Forelimb muscle (tissue), 1 donor: ENCODE measurements at places on chromosomes 16 and 17. TPM values are rescaled to one million over a fixed set of nuclear protein-coding genes. Genes with fewer than 3 reads are reported as not detected.

Gene MT1H
- not detected for polyA plus RNA-seq

DNA sequence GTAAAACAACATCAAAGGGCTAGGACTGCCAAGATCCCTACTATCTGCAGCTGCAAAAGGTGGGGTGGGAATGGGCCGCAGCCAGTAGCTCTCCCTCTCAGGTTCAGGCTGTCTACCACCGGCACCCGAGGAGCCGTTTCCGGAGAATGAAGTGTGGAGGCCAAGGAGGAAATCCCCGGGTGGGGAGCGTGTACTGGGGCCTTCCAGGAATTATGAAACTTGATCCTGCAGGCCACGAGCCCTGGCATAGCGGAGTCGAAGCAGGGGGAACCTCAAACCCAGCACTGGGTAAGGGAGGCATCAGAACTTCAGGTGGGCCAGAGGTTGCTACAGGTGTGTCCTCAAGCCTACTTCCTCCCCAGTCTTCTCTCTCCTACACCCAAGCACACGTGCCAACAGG lies 5.1 kb downstream of the INPP5K start:
- DNase-seq: no peak

DNA sequence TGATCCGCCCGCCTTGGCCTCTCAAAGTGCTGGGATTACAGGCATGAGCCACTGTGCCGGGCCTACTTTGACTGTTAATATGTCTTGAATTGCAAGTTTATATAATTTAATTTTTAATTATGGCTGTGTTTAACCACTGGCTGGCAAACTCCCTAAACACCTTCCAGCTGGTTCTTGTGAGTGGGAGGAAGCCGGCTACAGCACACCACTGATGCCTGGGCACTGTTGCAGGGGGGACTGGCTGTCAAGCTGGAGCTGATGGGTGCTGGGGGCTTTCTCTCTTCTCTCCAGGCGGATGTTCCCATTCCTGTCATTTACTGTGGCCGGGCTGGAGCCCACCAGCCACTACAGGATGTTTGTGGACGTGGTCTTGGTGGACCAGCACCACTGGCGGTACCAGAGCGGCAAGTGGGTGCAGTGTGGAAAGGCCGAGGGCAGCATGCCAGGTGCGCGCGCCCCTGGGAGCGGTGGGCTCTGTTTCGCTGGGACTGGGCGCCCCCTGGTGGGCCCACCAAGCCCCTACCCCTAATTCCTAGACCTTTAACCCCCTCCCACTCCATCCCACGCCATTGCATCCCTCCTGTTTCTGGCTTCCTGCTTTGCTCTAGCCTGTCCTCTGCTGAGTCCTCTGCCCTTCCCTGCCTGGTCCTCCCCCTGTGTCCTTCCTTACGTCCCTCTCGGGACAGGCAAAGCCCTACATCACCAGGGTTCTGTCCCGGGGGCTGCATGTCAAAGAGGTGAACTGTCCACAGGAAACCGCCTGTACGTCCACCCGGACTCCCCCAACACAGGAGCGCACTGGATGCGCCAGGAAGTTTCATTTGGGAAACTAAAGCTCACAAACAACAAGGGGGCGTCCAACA lies 9.5 kb downstream of the TBX21 start:
- no peak for DNase-seq

DNA sequence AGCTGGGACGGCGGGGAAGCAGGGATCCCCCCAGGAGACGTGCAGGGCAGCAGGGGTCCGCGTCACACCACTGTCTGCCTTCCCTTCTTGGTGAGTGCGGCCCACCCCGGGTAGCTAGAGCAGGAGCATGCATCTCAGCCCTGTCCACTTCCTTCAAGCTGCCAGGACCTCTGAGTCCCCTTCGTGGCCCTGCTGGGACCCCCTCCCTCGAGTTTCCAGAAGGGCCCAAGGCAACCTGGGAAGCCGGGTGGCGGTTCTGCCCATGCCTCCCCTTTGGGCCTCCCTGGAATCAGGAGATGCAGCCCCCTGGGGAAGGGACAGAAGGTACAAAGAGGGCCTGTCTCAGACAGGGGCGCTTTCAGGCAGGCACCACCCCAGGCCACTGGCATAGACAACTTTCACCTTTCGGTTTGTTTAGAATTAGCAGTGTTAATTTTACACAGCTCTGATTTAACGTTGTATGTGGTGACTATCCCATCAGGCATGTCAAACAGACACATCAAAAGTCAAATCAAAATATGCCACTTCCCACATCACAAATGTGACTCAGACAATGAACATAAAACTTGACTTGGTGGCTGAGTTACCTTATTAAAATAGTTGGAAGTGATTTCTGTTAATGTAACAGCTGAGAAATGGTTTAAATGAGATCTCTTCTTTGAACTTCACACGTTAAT lies 94.5 kb upstream of the METRNL start:
- no peak for DNase-seq

- DNase-seq: no peak
Observed at GRCh38 chr16:12721841-12722421, 81.8 kb downstream of the CPPED1 start.

DNA sequence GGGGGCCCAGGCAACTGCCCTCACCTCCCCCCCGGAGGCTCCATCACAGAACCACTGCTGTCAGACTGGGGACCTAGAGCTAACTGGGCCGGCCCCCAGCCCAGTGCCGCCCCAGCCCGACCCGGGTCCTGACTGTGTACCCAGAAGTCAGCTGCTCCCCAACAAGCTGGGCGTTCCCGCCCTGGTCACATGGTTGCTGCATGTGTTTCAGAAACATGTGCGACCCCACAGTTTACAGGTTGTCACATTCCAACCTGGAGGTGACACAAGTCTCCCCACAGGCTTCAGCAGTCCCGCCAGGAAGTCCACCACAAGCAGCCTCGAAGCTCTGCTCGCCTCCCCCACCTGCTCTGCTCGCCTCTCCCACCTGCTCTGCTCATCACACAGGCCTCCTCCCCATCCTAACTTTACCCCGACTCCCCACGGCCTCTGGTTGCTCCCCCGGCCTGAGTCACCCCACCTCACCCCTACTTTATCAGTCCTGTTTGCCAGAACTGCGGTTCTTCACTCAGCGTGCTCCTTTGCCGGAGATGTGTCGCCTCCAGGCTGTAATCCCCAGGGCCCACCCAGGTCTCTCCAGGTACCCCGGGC lies 968 bp downstream of the MRPL28 start:
- DNase-seq: no peak

Gene TP53TG3C
- not detected for polyA plus RNA-seq

- DNase-seq: no peak
Observed at GRCh38 chr17:31841850-31842194, 17.2 kb downstream of the COPRS start.

DNA sequence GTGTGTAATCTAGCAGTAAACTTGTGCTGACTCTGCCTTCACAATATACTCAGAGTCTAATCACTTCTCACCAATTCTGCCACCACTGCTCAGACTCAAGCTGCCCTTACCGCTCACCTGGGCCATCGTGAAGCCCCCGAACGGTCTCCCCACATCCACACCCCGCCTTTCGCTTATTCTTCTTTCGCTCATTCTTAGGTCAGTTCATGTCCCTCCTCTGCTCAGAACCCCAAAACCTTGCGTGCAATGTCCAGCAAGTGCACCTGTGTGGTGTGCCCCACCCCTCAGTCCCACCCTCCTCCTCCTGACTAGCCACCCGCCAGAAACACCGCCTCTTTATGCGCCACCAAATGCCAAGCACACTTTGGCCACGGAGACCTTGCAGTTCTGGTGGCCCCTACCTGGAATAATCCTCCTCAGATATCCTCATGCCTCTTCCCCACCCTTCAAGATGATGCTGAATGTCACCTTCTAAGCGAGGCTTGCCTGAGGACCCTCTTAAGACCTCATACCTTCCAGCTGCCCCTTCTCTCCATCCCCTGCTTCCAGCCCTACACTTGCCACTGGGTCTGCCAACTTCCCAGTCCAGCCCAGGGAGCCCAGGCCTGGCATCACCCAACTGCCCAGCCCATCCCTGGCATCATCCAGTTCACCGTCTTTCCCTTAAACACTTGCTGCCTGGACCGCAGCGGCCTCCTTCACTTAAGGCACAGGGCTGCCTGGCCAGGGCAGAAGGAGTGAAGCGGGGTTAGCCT lies 34.3 kb upstream of the RBFOX3 start:
- no peak for DNase-seq
